ENCODE measurements at places on chromosomes 2 and 18.

- no peak for DNase-seq
These were observed 80.4 kb downstream of the PMAIP1 start for GRCh38 chr18:59980188-59980637.

DNA sequence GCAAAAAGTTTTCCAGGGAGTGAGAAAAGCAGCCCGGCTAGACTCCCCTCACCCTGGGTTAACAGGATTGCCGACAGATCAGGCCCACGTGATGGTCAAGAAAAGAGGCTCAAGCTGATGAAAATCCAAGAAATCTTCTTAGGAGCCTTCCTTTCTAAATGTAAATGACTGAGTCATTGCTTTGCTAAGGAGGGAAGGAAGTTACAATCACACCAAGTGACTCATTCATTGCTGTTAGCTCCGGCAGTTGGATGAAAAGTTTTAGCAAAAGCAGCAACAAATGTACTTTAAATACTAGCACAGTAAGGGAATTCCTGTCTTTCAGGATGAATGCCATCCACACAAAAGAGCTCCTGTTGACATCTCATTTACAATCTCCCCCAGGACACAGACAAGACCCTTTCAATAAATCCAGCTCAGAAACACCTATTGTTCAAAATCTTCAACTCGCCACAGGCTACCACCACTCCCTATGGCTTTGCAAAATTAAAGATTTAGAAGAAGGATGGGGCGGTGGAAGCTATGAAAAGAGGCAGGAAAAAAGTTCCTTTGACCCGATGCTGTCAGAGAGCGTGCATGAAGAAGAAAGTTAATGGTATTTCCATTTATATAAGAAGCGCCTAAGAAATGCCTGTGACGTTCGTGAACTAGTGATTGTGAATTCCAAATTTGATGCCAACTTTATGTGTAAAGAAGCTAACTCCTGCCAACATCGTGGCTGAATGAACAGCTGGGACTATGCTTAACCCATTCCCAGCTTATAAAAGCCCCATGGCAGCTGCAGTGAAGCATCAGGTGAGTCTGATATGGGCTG lies 153.7 kb downstream of the TGIF1 start:
- peak; percentile 99 for DNase-seq

GRCh38 chr18:45978084-45978483 lies 11.0 kb upstream of the EPG5 start:
- no peak for DNase-seq

DNA sequence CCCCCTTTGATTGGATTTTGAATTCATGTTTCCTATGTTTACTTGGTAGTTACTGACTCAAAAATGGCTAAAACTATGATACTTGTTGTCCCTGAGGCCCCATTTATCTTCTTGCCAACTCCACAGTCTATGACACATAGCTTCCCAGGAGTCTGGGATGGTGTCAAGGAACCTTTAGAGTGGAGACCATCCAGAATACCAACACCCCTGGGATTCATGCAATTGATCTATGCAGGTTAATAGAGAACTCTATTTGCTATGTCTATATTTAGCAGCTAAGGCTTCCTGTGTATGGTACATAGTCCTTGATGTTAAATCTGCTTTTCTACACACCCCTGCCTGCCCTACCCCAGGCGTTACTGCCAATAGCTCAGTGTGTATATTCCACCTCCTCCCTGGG lies 218.5 kb upstream of the HDAC4 start:
- no peak for DNase-seq

Measured in fibroblast of skin of back (primary cell).